ENCODE measurements at places on chromosomes 2 and 18.

GRCh38 chr2:239268082-239268481 is 132.7 kb downstream of the HDAC4 start:
- DNase-seq: no peak

DNA sequence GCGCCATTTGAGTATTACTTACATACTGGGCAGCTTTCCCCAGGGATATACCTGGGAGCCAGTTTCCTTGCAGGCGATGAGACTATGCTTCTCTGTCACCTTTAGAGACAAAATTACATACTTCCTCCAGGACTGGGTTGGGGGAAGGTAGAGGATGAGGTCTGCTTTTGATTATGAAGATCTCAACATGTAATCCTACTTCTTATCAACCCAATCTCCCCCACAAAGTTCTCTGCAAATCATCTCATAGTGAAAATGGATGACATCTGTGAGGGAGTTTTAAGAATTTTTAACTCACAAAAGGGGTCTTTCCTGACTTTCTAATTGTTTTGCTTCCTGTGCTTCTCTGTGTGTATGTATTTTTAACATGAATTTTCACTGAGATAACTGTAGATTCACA is 81.9 kb downstream of the TMEM131 start:
- DNase-seq: no peak

- no peak for DNase-seq
Measured at GRCh38 chr2:203201426-203201825, 37.4 kb upstream of the CYP20A1 start.

DNA sequence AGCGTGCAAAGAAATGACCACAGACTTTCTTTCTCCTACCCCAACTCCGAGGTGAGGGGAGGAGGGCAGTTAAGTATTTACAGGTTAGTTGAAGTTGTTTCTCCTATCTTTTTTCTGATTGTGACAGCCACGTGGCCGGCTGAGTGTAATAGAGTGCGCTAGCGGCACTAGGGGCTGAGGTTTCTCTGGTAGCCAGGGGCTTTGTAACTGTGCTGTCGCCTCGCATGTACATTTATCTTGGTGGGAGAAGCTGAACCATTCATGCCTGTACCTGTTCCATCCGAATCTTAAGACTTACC is 214.1 kb upstream of the STON1 start:
- peak; percentile 3 for DNase-seq

GRCh38 chr18:73151086-73151485 is 283.3 kb upstream of the NETO1 start:
- no peak for DNase-seq

- DNase-seq: no peak
Measured at GRCh38 chr18:66601649-66602048, 2.2 kb downstream of the CDH19 start.

GRCh38 chr2:111024496-111024895 is 96.2 kb upstream of the BCL2L11 start:
- no peak for DNase-seq

- DNase-seq: no peak
Measured at GRCh38 chr2:39510140-39510539, 73.1 kb upstream of the MAP4K3 start.

DNA sequence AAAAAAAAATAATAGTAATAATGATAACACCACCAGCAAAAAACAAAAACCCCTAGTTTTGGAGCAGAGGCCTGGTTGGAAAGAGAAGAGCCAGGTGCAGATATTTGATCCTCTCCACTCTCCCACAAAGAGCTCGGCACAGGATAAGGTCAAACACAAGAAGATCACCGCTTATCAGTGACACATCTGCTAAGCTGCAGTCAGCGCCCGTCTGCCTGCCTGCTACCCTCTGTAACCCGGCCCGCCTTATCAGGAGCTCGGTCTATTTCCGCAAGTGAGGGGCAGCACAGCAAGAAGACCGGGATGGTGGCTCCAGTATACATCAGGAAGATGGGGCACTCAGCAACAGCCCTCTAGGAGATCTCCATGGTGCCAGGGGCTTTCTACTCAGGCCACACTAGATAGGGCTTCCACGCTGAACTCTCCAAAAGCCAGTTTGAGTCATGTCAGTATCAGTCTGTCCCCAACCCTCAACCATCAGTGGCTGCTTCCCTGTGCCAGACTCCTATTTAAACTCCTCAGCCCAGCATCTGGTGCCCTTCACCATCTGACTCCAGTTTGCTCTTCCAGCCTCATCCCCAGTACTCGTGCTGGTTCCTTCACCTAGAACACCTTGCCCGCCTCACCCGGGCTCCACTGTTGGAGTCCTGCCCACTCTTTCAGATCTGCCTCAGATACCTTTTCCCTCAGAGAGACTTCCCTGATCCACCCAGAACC is 67.3 kb upstream of the PPP1CB start:
- DNase-seq: no peak

DNA sequence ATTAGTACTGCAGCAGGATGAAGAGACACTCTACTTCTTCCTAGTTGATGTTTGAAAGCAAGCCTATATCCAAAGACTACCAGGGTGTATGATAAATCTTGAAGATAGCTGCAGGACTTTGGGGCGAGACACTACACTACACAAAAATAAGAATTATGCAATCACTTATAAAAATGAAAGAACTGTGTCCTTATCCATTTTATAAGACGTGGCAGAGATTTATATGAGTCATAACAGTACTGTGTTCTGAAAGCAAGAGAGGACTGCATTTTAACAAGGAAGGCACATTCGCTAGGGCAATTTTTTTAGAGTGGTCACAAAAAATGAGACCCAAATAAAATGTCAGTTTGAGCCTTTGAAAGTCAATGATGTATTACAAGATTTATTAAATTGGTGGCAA is 617.0 kb upstream of the LINC00305 start:
- no peak for DNase-seq

- no peak for DNase-seq
Measured at GRCh38 chr2:18047213-18047611, 168.7 kb downstream of the KCNS3 start.

DNA sequence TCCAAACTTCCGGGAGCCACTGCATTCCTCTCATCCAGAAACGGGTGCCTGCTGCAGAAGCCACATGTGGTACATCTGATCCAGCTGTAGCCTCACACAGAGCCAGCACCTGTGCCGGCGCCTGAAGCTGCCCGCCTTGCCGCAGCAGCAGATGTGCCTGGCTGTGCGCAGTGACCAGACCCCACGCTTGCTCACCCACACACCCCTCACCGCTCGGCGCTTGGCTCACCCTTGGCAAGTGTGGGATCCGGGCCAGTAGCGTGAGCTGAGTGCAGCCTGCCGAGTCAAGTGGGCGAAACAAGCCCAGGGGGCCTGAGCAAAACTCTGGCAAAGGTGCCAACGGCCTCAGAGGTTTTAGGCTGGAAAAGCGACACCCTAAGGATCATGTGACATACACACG is 220.1 kb upstream of the TMEFF2 start:
- no peak for DNase-seq

DNA sequence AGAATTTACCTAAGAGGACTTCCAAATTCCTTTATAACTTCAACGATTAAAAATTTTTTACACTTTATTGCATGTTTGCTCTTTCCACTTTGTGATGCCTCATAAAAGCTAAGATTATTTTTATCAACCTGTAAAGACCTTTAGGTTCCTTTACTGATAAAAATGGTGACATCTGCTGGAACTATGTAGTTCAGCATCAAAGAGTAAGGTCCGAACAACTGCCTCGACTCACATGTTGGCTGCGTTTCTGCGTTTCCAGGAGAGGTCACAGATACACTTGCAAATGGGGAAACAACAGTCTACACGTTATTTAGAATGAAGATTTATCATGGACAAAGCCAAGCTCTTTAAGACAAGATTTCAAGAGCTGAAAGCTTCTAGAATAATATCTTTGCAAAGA is 18.8 kb upstream of the TMX3 start:
- no peak for DNase-seq

DNA sequence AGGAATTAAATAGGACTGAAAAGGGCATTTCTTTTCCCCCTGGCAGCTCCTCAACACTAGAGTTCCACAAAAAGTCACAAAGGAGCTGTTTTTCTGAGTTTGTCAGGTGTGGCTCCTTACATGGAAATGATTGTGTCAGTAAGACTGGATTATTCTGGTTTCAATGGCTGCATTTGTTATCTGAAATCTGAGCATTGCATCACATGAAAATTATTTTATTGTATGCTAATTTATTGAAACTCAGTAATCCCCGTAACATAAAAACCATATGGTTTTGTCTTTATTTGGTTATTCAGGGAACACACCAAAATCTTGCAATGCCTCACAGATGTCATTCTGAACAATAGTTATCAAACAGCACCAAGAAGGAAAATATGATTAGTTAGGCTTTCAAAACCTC is 439.7 kb upstream of the TNP1 start:
- DNase-seq: no peak

DNA sequence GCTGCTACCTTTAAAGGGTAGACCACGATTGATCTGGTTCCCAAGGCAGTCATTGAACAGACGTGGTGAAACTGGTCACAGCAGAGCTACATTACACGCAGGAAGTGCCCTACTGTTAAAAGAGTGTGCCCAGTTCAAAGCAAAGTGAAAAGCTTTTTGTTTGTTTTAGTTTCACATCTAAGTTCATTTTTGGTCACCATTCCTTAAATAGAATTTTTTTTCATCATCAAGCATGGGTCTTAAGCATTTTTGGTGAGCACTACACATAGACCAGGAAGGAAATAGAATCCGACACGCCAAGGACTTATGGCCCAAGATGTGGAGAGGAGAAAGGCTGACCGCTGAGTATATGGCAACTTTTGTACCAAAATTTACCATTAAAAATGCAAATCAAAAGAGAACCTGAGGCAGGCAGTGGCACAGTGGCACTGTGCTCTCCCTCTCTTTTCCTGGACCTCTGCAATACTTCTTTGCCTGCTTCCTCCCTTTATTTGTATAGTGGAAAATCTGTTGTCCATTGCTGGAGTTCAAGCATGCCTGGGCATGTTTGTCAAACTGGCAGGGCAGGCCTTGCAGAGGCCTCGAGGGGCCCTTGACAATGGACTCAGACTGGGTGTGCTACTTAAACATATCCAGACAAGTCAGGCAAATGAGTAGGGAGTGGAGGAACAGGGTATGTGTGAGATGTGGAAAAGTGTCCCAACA is 42.6 kb upstream of the HNRNPA3 start:
- no peak for DNase-seq

GRCh38 chr2:179790235-179791217 is 70.9 kb downstream of the ZNF385B start:
- no peak for DNase-seq

DNA sequence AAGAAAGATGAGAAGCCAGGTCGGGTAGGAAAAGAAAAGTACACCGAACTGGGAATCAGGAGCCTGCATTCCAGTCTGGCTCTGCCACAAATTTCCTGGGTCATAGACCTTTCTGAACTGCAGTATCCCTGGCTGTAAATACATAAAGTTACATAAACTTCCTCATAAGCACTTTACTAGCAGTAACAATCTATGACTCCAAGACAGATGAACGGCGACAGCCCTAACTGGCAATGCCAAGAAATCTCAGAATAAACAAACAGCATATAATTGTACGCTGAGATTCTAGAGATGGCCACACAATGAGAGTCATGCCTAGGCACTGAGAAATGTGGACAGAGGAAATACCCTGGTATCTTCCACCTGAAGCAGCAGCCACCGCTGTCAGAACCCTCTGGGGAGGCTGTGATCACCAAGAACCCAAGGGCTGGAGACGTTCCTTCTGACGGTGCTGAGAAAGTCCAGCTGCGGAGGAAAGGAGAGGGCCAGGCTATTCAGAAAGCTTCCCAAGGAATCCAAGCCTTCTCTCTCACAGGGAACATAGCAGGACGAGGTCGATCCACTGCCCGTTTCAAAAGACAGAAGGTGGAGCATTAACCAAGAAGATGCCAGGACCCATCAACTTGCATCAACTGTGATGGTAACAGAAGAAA is 89.3 kb upstream of the SLC66A3 start:
- DNase-seq: no peak

GRCh38 chr2:24894750-24895149 is 25.3 kb downstream of the ADCY3 start:
- DNase-seq: no peak

DNA sequence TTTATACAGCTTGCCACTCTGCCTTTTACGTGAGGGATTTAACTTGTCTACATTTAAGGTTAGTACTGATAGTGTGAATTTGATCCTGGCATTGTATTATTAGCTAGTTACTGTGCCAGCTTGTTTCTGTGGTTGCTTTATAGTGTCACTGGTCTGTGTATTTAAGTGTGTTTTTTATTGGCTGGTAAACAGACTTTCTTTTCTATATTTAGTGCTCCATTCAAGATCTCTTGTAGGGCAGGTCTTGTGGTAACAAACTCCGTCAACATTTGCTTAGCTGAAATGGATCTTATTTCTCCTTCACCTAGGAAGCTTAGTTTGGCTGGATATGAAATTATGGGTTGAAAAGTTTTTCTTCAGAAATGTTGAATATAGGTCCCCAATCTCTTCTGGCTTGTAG is 1971.0 kb upstream of the LRRTM1 start:
- no peak for DNase-seq

DNA sequence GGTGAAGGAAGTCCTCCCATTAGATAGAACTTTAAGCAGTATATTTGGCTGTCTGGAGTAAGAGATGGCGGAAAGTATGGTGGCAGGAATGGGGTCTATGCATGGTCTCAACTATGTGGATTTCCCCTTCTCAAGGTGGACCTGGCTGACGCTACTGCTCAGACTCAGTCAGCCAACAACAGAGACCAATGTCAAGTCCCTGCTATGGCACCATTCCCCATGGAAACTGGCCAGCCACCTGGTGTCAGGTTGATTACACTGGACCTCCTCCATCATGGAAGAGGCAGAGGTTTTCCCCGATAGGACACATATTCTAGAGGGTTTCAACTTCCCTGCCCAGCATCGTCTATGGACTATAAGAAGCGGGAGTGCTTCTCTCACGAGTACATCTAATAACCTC is 8.6 kb upstream of the FAHD2A start:
- no peak for DNase-seq

DNA sequence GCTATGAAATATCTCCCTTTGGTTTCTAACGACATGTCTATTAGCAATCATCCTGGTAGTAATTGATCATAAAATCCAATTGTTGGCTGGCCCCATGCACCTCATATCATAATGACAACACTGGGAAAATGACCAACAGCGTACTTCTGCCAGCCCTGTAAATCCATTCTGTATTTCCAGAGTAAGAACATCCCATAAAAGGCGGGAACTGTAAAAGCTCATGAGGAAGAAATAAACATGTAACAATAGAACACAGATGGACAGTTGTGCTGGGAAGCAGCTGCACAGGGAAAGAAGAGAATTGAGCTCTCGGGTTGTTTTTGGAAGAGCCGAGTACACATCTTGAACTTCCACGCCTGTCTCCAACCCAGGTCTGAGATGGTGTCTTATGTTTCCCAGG is 218.7 kb downstream of the CMPK2 start:
- no peak for DNase-seq

DNA sequence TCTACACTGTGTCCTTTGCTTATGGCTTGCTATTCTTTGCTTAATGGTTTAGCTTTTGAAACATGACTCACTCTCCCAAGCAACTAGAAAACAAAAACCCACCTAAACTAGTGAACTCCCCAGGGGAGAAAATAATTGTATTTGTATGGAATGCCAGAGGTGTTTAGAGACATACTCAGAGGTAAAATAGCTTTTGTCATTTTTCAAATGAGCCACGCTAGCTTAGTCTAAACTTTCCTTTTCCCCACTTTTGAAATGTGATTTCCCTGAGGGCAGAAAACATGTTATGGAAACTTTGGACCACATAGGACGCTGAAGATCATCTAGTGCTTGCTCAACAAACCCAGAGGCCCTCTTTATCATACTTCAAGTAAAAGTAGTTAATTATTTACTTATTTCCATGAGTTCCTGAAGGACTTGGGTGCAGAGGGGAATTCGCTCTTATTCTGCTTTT is 16.5 kb upstream of the CYTIP start:
- DNase-seq: no peak

GRCh38 chr2:167784084-167784425 is 463.3 kb downstream of the STK39 start:
- no peak for DNase-seq

GRCh38 chr18:5419601-5420000 is 124.1 kb upstream of the ZBTB14 start:
- no peak for DNase-seq
